Fibroblast of lung (primary cell): ENCODE measurements at places on chromosomes 2 and 18. TPM values are rescaled to one million over a fixed set of nuclear protein-coding genes. Genes with fewer than 3 reads are reported as not detected.

DNA sequence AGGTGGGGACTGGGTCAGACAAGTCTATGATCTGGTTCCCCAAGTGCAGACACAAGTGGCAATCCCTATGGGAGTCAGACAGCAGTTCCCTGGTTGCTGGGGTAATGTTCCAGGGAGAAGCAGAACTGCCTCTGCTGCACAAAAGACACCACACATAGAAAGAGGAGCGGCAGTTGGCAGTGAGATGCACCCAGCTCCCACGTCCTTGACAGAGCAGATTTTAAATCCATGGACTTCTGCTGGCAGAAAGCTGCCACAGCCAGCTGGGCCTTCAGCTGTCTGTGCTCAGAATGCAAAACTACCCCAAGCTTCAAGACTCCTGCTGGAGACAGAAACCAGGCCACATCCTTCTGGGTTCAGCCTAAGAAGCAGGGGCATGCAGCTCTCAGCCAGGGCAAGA is 147.2 kb downstream of the ETAA1 start:
- no peak for DNase-seq

- DNase-seq: peak; percentile 63
Observed at GRCh38 chr2:26605195-26605998, 35.8 kb downstream of the CIB4 start.

The SKOR2 gene
- not detected in 2 replicates for polyA plus RNA-seq

The GAREM1 gene
- polyA plus RNA-seq: 0.92 and 2.6 TPM in 2 replicates

DNA sequence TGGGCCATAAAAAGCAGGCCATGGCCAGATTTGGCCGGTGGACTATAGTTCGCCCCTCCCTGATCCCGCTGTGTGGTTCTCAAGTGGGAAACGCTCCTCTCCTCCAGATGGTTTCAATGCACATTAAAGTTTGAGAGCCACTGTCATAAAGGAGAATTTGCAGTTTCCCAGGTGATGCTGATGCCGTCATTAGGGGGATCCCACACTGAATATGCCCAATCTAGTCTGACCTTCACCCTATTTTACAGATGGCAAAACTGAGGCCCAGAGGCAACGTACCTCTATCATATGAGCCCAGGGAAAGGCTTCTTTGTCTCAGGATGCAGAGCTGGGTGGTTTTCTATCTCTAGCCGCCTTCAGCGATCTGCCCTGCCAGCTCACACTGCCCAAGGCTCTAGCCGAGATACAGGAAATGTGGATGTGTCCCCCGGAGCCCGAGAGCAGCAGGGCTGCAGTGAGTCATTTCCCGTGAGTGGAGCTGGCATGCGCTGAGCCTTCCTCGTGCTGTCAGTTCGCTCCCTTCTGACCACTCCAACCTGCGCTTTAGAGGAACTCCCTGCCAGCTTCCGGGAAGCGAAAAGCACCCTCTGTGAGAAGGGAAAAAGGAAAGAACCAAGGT is 116.2 kb downstream of the SMAD7 start:
- DNase-seq: peak; percentile 94

GRCh38 chr2:153391131-153391530 is 87.4 kb downstream of the RPRM start:
- DNase-seq: peak; percentile 41

The GKN1 gene
- polyA plus RNA-seq: not detected in 2 replicates

DNA sequence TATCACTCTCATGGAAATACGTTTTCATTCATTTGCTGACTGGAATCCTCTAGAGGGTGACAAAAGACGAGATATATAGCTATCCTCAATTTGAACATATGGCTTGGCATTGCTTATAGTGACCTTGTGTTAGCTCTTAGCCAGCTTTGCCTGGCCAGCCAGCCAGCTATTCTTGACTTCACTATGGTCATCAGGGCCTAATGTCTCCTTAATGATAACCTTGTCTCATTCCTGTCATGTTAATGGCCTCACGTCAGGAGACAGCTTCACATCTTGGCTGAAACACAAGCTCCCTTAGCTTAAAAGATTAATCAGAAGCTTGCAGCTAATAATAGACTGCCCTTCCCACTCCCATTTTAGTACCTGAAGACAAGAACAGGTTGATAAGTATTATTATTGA is 1517.5 kb upstream of the PIK3C3 start:
- peak; percentile 23 for DNase-seq

DNA sequence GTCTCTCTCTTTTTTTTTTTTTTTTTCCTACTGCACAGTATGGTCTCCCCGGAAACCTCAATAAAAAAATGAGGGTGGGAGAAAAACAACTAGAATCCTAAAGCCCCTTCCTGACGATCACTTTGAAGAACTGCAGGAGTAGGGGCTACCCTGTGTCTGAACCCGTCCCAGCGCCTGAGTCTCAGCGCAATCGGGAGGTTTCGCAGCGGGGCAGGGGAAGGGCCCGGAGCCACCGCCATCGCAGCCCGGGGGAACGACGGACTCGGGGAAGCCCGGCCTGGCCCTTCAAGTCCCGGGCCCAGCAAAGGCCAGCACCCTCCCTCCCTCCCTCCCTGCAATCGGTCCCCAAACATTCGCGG is 411 bp downstream of the NARS1 start:
- no peak for DNase-seq

The IL1R1 gene
- polyA plus RNA-seq: 167 and 232 TPM in 2 replicates
